ENCODE measurements at places on chromosomes 11 and 22.
A peak's percentile ranks its signal among the peaks of the same experiment; 100 is the strongest.

DNA sequence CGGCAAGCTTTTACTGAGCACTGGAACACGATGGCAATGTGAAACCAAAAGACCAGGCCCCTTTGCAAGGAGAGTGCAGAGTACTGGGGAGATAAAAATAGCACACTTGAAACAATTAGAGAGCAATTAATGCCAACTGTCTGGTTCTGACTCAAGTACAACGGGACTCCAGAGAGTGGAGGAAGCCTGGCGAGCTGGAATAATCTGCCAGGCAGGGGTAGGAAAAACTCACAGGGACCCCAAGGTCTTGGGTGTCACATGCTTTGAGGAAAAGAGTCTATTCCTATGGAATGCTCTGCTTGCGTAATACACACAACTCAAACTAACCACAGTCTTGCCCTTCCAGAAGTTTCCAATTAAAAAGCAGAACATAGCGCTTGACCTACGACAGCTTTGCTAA, 113.0 kb upstream of the CLMP start:
- DNase-seq = no peak

GRCh38 chr22:38214302-38215056, 12.7 kb downstream of the MAFF start:
- no peak for DNase-seq

DNA sequence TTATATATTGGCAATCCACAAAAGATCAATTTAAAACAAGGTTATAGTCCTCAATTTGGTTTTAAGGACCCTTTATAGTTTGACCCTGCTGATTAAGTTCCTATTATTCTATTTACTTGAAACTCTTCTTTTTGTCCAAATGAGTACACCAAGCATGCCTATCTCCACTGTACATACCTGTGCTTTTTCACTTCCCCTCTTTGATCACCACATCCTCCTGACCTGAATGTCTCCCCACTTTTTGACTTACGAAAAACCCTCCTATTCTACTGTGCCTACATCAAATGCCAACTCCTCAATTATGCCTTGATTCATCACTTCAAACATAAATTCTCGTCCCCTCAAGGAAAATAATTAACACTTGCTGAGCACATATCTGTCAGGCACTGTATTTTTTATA, 113.5 kb downstream of the SOX6 start:
- no peak for DNase-seq

GRCh38 chr11:47552056-47552565, 821 bp downstream of the CELF1 start:
- peak; percentile 24 for DNase-seq

- DNase-seq = peak; percentile 81
Observed at GRCh38 chr11:59550842-59551658, 39.7 kb downstream of the OR4D9 start.

GRCh38 chr11:38384568-38384967, 1786.5 kb upstream of the RAG2 start:
- no peak for DNase-seq

GRCh38 chr11:63670433-63671321, 499 bp downstream of the ATL3 start:
- DNase-seq = peak; percentile 23

DNA sequence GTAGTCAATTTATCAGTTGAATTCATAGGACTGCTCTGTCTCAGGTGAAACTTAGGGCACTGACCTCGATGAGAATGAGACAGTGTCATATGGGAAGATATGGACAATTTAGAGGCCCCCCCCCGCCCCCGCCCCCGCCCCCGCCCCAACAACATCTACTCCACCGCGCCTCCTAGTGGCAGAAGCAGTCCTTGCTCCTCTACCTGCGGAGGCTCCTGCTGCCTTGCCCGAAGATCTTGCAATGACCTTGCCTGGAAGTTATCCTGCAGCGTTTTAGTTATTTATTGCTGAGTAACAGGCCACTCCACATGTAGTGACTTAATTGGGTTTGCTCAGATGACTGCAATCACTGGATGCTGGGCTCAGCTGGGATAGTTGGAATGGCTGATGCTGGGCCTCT, 15.2 kb downstream of the SERPINH1 start:
- no peak for DNase-seq

GRCh38 chr22:24037851-24038765, 27.0 kb downstream of the CABIN1 start:
- DNase-seq = no peak

DNA sequence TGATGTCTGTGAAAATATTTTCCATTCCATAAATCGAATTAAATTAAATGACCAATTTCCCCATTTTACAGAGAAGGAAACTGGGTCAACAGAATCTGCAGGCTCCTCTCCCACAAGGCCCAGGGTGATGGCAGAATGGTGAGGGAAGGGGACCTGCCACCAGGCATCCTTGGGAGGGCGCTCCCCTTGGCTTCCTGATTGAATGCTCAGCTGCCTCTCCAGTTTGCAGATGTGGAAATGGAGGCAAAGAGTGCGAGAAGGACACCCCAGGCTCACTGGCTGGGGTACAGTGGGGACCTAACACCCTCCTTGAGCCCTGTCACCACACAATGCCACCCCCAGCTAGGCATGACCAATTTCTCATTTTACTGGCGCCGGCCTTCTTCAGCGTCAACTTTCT, 28.5 kb upstream of the CSNK1E start:
- no peak for DNase-seq

- no peak for DNase-seq
Observed at GRCh38 chr22:36277482-36278291, 24.8 kb downstream of the APOL1 start.

GRCh38 chr22:48256776-48257684, 1494.6 kb downstream of the TBC1D22A start:
- no peak for DNase-seq

DNA sequence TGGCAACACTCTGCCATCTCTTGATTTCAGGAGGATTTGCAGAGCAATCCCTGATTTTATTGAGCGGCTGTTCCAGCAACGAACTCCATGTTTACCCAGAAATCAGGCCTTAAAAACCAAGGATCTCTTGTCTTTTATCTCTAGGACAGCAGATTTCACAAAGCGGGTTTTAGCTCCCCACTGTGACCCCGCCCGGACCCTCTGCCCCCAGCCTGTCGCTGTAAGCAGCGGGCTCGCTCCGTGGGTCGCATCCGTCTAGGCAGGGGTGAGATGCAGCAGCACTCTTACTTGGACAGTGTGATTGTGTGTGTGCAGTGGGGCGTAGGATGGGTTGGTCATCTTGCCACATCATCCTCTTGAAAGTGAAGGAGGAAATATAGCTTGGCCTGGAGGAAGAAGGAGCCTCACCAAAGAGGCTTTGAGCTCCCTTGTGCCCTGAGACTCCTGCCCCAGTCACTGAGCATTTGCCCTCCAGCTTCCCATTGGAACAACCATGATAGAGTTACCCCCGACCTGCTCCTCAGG, 189.2 kb upstream of the TBCEL start:
- no peak for DNase-seq

- DNase-seq = no peak
Observed at GRCh38 chr11:16357775-16358174, 1.4 kb upstream of the SOX6 start.

GRCh38 chr22:40651057-40651456, 14.5 kb upstream of the MRTFA start:
- DNase-seq = no peak

- DNase-seq = no peak
Observed at GRCh38 chr22:43922123-43922522, 1.5 kb upstream of the PNPLA3 start.

GRCh38 chr22:44600207-44600785, 101.7 kb upstream of the PRR5 start:
- no peak for DNase-seq

DNA sequence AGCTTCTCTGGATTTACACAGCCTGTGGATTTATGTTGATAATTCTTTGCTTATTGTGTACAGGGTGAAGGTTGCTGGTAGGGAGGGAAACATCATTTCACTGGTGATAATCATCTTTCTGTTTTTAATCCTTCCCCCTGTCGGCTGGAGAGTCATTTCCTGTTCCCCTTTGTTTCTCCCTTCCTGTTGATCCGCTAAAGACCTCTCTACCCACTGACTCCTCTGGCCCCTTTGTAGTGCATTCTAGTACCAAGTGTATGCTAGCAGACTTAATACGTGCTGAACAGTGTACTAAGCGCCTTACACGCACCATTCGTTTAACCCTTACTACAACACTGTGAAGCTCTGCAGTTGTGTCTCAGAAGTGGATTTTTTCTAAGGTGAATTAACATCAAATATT, 19.0 kb upstream of the OR9Q1 start:
- no peak for DNase-seq

GRCh38 chr11:45043755-45044475, 93.2 kb upstream of the TP53I11 start:
- no peak for DNase-seq

DNA sequence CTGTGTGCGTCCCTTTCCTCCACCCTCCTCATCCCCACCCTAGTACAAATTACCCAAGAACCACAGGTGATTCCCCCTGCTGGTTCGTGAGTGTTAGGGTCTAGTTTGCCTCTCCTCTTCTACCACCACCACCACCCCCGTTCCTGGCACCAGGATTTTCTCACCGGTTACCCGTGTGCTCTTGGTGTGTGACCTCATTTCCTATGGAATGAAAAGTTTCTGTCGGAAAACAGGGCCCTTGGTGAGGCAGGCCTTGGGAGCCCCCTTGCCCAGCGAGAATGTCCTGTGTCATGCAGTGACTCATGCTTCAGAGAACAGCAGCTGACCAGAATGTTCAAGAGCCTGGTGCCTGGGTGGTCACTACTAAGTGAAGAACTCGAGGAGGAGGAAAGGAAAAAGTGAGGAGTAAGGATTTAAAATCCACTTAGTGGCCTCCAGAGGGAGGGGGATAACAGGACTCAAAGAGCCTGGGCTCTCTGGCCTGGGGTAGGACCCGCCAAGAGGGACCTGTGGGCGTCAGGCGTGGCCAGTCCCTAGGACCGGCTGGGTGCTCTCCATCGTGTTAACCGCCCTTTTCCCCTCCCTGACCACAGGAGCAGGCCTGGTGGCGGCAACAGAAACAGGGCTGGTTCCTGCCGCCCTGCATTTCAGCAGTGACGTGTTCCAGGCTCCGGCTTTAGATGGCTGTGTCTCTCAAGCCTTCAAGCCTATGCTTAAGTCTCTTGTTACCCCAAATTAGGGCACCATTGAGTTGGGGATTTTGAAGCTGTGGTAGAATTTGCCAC, 30.2 kb downstream of the C22orf31 start:
- DNase-seq = no peak

GRCh38 chr11:61298663-61299244, 3.6 kb upstream of the VWCE start:
- no peak for DNase-seq

DNA sequence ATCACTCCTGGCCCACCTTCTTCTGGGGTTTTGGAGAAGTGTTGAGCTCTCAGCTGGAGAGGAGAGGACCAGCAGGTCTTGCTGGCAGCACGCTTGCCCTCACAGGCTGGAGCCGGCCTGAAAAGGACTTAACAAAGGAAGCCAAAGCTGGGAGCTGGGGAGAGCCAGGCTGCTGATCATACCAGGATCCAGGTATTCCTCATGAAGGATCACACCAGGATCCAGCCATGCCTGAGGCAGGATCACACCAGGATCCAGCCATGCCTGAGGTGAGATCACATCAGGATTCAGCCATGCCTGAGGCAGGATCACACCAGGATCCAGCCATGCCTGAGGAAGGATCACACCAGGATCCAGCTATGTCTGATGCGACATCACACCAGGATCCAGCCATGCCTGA, 17.0 kb downstream of the MRGPRD start:
- DNase-seq = no peak

DNA sequence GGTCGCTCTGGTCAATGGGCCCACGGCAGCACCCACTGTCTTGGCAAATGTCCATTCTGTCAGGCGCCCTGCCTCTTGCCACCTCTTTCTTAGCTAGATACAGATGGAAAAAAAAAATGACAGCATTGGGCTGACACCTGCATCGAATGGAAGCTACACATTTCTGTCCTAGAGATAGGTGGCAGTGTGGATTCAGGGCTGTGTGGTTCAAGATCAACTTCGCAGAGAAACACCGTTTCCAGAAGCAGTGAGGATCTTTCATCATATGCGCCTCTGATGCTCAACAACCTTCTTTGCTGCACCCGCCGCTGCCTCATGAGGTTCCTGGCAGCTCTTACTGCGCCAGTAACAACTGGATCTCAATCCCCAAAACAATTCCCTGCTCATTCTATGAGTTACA, 236.3 kb downstream of the KIRREL3 start:
- no peak for DNase-seq

DNA sequence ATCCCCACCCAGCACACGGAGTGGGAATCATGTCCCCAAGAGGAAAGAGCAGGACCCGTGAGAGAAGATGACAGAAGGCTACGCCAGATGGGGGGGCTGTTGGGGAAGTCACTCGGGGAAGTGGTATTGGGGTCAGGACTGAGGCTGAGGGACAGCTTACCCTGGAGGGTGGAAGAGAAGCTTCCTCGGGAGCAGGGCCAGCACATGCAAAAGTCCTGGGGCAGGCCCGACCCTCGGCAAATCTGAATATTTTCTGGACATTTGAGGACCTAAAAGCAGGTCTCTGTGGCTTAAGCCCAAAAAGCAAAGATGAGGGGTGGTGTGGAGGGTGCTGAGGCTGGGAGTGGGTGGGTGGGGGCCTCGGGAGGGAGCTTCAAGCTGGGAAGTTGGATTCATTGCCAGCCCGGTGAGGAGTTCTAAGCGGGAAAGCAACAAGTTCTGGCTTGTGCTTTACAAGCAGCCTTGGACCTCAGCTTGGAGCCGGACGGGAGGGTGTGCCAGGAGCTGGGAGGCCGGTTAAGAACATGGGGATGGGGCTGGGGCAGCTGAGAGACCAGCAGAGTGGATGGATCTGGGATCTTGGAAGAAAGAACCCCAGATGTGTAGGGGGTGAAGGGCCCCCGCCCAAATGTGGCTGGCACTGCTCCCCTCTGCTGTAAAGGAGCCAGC, 34.9 kb downstream of the GRAMD4 start:
- DNase-seq = no peak

DNA sequence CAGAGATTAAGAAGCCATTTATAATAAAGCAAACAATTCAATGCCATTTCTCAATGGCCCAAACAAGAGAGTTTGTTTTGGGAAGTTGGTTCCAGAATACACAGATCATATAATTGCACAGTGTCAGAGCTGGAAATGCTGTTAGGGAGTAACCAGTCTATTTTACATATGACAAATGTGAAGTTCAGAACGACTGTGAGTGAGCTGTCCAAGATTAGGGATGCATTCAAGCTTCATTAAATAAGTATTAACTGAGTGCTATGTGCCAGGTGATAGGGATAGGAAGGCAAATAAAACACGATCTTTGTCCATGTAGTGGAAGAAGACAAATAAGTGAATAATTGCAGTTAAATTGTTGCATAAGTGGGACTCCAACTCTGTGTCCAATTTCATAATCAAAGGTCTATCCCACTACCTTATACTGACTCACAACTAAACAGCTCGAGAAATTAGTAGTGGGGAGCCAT, 33.1 kb upstream of the PICALM start:
- no peak for DNase-seq

All from left renal cortex interstitium (tissue), 4 donors.